ENCODE measurements at places on chromosomes 4 and X. TPM values are rescaled to one million over a fixed set of nuclear protein-coding genes. Genes with fewer than 3 reads are reported as not detected.

- DNase-seq, result peak; percentile 43
Measured at GRCh38 chr4:80183250-80184052, 13.9 kb upstream of the PRDM8 start.

- no peak for DNase-seq
Measured at GRCh38 chr4:8607603-8608481, 15.3 kb downstream of the CPZ start.

- no peak for DNase-seq
Measured at GRCh38 chr4:87734084-87734483, 65.3 kb upstream of the IBSP start.

SATL1 gene
- 0.12 TPM for total RNA-seq

GLRA3 gene
- total RNA-seq, result not detected

GRCh38 chrX:17412692-17413091 lies 37.7 kb downstream of the NHS start:
- DNase-seq, result no peak

- DNase-seq, result no peak
Measured at GRCh38 chr4:169437299-169438047, 166.7 kb upstream of the SH3RF1 start.

DNA sequence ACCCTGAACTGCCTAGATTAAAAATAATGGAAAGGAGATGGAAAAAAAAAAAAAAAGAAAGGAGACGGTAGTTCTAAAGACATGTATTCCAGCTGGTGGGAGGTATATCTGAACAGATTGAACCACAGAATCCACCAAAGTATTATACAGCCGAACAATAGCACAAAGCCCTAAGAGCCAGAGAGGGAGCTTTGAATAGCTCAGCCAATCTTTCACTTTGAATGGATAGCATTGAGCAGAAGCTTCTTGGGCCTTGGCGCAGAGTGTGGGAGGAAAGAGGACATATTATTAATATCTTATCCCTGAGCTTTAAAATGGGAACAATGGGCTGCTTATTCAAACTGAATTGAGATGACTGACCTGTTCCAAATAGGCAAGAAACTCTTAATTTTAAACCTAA lies 147.8 kb upstream of the PAQR3 start:
- no peak for DNase-seq

DNA sequence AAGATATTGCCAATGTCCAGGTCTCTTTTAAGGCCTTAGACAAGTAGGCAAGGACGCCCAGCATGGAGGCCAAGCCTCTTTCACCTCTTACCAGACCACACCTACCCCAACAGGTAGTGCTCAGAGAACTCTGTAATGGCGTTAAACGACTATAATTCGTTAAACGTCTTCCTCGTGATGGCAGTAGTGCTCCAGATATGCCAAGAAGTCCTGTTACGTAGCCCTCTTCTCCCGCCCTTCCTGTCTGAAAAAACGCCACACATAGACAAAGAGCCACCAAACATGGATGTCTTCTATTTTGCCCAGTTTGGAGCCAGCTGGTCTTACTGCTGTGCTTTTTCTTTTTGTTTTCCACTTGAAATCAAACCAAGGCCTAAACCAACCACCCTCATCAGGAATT lies 190.7 kb downstream of the OR13H1 start:
- DNase-seq, result peak; percentile 87

All from left cardiac atrium (tissue), 4 donors.